ENCODE measurements at places on chromosomes 2 and 18.

DNA sequence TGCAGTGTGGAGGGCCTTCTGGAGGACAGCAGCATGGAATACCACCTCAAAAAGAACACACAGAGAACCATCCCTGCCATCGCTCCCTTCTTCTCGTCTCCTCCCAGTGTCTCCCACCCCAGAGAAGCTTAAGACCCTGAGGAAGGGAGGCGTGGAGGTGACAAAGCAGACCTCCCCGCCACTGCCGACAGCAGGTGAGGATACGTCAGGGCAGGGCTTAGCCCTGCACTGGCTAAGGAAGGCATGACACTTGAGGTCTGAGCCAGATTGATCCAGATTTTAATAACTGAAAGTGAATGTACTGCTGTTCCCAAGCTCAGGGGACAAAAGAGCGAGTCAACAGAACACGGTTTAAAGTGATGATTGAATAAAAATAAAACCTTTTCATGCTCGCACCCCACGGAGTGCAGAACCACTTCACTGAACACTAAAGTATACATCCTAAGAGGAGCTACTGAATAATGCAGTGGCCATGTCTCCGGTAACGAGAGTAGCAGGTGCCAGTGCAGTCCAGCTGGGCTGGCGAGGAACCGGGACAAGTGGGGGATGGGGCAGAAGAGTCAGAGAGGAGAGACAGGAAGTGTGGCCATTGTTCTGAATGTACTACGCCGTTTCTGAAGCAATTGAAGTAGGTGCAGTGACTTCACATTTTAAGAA, 391.0 kb downstream of the CDH2 start:
- no peak for DNase-seq

DNA sequence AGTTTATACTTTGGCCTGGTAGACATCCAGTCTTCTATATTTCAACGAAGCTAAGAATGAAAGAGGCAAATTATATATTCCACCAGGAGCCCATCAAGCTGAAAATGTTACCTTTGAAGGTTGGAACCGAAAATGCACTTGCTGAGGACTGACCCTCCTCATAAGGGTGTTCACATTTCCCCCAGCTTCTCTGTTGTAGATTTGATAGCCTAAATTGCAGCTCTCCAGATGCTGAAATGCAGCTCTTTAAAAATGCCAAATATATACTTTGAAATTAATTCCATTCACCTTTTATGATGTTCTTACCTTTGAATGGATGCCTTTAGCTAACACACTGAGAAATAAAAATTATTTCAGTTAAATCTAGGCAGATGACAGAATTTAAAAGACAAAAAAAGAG, 1.8 kb upstream of the FIGN start:
- DNase-seq = no peak

- DNase-seq = no peak
Measured at GRCh38 chr18:58591286-58591685, 37.6 kb downstream of the ALPK2 start.

- DNase-seq = no peak
Measured at GRCh38 chr2:134462275-134462674, 208.4 kb downstream of the MGAT5 start.

DNA sequence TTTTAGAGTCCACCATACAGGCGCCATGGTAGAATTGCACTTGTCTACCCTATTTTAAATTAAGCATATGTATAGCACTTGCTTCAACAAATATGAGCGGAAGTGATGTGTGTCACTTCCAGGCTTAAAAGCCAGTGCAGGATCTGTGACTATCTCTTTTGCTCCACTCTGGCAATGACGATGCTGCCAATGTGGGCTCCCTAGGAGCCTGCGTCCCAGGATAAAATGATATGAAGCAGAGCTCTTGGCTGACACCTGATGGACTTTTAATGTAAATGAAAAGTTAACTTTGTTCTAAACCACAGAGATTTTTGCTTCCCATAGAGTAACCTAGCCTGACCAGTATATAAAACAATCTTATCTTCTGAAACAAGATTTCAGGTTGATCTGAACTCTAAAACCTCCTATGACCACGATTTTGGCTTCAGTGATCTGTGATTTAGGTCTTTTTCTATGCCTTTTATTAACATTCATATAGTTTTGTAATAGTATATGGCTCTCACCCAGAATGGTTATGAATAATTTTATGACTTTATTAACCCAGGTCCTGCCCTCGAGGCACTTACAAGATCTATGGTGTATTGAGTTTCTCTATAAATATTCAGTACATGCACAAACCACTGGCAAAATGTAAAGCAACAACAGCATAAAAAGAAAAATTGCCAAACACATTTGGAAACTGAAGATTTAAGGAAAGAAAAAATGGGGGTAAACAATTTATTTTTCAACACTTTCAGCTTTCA, 422.5 kb upstream of the PIK3C3 start:
- DNase-seq = no peak

DNA sequence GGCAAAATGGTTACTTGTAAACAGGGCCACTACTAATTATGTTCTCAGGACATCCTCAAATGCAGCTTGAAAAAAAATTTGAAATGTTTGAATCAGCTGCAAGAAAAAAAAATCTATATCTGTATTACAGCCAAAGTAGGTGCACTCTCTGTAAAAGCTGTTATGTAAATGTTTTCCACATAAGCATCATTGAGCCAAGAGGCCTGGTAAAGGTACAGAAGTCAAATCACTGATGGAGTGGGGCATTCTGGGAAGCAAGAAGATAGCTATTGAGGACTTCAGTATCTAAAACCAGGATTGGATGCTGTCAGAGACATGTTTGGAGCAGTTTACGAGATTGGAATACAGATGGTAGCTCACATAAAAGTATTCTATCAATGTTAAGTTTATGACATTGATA, 80.3 kb downstream of the MAPRE2 start:
- no peak for DNase-seq

DNA sequence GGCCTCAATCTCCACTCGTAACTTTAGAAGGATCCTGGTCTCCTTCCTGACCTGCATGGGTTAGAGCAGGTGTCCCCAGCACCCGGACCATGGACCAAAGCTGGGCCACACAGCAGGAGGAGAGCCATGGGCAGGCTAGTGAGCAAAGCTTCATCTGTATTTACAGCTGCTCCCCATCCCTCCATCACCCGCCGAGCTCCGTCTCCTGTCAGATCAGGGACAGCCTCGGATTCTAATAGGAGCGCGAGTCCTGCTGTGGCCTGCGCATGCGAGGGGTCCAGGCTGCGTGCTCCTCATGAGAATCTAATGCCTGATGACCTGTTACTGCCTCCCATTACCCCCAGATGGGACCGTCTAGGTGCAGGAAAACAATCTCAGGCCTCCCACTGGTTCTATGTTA, 297.7 kb upstream of the SALL3 start:
- DNase-seq = no peak

DNA sequence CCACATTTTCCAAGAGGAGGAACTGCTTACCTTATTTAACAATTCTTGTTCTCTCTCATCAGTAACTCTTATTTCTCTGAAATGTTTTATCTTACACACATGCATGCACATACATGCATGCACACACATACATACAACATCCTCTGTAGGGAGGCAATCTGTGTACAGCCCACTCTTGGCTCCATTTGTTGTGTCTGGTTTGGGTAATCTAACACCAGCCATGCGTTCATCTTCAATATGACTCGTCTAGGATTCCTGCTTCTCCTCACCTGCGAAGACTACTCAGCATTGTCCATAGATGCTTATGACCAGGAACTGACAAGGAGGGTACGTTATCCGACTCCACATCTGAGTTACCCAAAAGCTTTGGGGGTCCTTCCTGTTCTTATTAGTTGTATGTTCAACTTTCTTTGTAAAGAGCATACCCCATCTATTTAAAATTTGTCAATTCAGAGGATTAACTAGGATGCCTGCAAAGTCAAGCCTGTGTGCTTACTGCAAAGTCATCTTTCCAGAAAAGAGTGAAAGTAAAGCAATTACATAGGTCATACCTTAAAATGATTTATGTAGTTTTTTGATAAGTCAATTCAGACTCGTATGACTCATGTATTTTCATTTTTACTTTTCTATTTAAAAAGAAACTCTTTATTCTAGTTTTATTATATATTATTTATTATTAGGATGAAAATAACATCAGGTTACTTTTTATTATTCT, 18.2 kb downstream of the LYPD6B start:
- no peak for DNase-seq

DNA sequence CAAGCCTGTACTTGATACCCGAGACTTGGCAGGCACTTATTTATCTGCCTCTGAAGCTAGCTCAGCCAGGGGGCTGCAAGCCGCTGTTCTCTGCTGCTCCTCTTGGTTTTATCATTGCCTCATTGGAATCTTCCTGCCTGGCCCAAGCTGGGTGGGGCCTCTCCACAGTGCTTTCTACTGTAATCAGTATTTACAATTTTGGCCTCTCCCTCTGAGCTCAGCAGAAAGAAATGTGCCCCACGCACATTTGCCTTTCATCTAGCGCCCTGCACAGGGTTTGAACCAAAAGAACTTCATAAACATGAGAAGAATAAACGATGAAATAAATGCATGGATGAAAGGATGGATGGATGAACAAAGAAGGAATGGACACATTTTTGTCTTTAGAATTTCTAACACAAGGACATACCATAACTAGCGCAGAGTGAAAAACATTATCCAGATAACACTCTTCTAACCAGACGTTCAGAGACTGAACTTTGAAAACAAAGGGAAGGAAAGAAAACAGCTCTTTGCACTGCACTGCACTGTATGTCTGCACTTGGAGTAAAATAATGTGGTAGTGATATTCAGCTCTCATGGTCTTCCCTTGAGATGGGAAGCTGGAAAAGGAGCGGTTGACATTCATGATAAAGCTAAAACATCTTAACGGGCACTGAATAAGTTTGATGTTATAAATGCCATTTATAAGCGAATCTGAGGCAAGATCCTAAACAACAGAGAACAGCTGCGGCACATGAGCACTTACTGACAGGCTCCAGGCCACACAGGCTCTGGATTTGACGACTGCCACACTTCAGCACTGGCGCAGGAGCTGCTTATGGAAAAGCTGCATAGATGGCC, 86.8 kb upstream of the SP3 start:
- DNase-seq = no peak

- no peak for DNase-seq
Measured at GRCh38 chr2:48968011-48968410, 186.3 kb downstream of the FSHR start.

GRCh38 chr2:207475546-207475945, 54.2 kb upstream of the CREB1 start:
- DNase-seq = no peak

DNA sequence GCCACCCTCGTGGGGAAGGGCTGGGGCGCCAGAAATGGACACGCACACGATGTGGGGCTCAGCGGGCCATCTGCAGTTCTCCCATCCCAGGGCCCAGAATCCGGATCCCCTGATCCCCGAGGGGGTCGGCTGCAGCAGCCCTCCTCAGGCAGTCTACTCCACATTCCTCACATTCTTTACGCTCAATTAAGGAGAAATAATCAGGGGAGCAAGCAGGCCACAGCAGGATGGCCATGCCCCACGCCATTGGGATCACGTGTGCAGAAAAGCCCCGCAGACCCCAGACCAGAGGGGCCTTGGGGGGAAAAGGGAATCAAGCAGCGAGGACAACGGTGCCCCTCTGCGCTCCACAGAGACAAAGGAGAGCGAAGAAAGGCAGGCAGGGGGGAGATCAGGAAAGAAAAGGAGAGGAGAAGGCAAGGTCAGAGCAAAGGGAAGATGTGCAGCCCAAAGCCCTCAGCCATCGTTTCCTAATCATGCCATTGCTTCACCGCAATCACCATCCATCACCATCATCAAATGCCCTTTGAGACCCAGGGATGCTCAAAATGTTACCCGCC, 17.5 kb upstream of the PKDCC start:
- DNase-seq = no peak

- DNase-seq = no peak
Measured at GRCh38 chr2:9782197-9782719, 61.0 kb upstream of the TAF1B start.
